NCI-H774 (cell line): ENCODE measurements at places on chromosomes 6 and 20.

GRCh38 chr20:37673444-37673843 lies 20.4 kb upstream of the CTNNBL1 start:
- no peak for DNase-seq

DNA sequence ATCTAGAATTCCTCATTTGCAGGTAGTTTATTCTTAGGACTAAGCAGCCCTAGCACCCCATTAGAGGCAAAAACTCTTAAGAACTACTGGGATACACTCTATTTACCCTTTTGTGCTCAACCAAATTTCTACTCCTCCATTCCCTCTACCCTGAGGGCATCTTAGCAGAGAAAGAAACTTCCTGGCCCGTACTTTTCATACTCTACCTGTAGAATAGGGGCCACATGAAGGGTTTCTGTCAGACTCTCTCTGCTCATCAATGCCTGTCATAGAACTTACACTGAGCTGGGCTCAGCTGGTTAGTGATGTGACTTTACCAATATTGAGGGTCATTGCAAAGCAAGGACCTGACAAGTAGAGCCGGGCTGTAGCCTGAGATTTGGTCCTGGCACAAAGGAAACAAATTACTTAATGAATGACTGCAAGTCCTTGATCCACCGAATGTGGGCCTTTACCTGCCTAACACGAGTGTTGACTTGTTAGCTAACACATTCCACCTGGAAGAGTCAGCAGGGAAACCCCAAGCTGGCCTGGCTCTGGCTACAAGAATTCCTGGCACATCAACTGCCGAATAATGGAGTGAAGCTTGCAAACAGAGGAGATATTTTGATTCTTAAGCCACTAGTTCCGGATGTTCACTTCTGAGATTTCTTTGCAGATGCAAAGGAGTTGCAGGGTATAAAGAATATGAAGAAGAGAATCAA lies 280.5 kb upstream of the JAG1 start:
- no peak for DNase-seq

DNA sequence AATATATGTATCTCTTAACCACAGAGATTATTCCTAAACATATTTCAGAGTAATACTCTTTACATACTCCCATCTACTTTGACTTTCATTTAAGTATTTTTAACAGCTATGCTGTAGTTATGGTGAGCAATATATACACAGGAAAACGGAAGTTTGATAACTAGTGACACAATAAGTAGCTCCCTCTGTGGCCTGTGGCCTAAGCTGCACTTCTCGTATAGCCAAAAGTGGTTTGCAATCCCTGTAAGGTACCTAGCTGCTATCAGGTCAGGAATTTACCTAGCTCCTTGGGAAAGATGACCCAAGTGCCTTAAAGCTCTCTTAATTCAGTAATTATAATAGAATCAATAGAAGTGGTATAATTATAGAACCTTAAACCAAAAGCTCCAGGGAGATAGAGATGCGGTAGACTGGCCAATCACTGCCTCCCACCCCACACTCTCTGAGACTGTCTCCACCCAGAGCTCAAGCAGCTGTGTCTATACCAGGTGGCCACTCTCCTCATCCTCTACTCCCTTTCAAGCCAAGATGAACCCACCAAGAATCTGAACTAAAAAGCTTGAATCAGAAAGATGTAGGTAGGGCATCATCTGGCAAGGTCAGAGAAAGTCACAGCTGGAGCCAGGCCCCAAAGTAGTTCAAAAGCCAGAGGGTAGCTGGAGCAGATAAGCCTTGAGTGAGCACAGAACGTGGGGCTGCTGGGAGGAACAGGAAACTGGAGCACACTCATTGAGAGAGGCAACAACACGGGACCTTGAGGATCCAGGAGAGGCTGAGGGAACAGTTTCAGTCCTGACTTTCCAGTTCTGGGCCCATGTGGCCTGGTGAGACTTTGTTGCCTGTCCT lies 84.9 kb upstream of the ASF1A start:
- DNase-seq, result no peak

GRCh38 chr6:103002282-103002681 lies 1608.8 kb downstream of the GRIK2 start:
- DNase-seq, result no peak

DNA sequence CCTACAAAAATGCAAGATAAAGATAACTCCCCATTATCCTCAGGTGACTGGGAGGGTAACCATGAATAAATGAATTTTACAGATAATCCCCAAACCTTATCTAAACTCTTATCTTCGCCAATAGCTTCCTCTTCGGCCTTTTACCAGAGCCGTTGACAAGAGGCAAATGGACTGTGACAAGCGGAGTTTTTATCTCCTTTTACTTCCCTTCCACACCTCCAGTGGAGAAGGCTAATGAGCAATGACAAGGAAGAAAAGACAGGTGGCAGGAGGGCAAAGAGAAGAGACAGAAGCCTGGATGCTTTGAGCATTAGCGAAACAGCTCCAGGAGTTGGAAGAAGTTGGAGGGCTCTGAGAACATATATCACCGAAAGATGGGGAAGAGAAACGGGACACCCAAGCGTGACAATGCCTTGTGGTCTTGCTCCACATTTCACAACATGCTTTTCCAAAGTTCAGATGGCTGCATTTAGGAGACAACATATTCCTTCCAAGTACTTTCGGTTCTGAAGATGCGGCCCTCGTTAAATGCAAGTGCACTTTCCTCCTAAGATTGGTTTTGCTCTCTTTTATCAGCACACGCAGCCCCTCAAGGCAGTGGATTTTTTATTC lies 69.2 kb downstream of the PRDM1 start:
- no peak for DNase-seq

DNA sequence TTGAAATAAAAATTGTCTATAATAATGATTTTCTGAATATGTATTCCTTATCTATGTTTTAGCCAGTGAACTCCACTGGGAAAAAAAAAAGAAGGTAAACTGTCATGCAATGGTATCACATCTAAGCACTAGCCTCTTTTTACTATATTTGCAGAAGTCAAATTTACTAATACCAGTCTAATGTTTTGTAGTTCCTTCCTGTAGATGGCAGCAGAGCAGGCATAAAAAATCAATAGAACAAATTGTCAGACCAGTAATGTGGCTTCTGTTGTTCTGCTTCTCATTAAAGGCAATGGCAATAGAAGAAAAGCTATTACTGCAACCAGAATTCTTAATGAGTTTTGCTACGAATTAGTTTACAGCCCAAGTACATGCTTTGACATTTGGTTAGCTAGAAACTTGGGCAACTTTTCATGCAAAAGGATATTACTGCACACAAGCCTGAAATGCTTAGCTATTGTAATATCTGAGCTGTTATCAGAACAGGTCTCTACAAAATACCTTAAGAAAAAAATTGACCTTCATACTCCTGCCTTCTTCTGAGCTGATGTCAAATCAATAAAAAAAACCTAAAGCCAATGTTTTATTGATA lies 476.9 kb downstream of the KHDRBS2 start:
- no peak for DNase-seq

DNA sequence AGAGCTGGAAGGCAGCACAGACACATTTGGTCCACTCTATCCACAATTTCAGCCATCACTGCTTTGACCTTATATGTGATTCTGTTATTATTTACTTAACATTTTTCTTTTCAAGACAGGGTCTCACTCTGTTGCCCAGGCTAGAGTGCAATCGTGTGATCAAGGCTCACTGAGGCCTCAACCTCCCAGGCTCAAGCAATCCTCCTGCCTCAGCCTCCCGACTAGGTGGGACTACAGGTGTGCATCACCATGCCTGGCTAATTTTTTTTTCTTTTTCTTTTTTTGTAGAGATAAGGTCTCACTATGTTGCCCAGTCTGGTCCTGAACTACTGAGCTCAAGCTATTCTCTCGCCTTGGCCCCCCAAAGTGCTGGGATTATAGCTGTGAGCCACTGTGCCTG lies 40.3 kb downstream of the BCL2L1 start:
- DNase-seq, result no peak

- no peak for DNase-seq
Observed at GRCh38 chr20:35657271-35657670, 7.4 kb downstream of the CPNE1 start.

DNA sequence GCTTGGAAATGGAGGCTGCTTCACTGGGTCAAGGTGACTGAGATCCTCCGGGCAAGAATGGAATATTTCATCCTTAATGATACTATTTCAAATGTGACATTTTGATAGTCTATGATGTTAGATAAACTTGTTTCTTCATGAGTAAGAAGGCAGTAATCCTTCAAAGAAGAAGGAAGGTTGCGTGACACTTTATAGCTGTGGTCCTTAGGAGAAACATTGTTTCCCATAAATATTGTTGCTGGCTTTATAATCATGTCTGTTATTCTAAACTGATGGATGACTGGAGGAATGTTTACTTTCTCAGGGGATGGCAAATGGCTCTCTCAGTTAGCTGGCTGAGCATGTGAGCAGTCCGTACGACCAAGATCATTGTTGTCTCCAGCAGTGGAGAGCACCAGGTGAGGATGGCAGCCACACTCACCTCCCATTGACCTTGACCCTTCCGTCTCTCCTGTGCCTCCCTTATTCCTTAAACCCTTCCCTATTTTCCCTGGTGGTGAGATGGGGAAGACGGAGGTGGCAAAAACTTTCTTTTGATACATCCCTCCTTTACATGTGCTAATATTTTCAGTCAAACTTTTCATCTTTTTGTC lies 171.2 kb upstream of the OLIG3 start:
- DNase-seq, result no peak

DNA sequence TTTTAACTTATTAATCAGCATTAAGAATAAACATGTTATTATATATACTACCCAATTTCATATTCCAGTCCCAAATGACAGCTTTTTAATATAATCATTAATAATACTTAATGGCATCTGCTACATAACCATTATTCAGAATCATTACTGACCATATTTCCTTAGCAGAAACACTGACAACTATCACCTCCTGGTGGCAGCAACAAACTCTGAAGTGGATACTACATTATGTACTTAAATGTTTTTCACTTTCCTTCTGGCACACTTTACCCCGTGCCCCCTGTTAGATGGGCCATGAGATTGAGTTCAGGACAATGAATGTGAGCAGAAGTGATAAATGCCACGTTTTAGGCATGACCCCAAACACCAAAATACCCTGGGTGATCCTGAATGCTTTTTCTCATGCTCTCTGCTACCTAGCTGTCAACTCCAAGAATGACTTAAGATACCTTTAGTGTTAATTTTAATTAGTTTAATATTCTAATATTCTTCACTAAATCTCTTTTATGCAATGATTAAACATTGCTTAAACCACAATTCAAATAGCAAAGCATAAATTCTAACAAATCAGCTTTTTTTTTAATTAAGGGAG lies 77.1 kb downstream of the LMBRD1 start:
- no peak for DNase-seq
